ENCODE measurements at places on chromosomes 3 and 15.

DNA sequence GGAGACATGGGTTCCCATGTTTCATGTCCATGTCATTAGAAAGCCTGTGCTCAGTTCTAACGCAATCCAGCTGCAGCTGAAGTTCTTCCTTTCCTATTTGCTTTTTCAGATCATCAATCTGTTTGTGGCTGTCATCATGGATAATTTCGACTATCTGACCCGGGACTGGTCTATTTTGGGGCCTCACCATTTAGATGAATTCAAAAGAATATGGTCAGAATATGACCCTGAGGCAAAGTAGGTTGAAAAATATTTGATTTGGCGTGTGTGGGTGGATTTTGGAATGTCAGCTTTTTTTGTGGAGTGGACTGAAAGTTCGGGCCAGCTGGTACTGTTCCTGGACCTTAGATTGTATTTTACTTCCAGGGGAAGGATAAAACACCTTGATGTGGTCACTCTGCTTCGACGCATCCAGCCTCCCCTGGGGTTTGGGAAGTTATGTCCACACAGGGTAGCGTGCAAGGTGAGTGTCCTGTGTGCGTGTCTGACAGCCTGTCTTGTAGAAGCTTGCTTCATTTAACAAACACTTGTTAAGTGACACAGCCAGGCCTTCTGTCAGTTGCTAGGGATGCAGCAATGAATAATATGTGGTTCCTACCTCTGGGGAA is 69.6 kb downstream of the CHDH start:
- DNase-seq, result no peak

DNA sequence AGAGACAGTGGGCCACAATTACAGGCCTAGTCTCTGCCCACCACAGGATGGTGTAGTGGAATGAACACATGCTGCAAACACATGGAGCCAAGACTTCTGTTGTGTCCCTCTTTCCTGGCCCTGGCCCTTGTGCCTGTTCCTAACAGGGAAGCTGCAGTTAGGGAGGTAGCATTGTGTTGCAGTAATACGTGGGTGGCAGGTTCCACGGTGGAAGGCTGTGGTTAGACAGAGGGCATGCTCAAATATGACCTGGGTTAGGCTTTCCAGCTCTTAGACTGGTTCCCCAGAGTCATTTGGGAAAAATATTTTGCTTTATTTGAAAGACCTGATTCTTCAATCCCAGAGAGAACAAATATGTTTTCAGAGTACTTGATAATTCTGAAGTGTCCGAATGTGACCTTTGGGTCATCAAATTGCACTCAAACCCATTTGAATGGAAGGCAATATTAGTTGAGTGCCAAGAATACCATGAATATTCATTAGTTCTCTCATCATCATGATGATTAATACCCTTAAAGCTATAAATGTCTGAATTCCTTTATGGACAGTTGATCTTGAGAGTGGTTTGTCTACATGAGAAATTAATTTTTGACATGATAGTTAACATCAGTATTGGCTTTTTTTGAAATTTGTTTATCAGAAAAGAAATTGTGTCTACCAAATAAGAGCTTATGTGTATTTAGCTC is 28.5 kb downstream of the PLAAT1 start:
- no peak for DNase-seq

DNA sequence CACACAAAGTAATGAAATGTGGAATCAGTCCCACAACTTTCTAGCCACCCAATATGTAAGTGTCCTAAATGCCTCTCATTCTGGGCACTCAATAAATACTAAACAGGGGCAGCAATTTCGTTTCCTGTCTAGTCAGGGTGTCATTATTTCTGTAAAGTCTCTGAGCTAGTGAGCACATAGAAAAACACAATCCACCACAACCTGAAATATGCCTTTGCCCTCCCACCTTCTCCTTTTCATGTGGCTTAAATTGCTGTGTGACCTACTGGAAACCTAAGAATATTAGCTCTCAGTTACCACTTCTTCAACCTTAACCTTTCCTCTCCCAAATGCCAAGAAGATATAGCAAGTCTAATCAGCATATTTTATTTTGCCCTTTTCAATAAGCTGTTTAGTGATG is 456.3 kb upstream of the KCNMB2 start:
- DNase-seq, result no peak

DNA sequence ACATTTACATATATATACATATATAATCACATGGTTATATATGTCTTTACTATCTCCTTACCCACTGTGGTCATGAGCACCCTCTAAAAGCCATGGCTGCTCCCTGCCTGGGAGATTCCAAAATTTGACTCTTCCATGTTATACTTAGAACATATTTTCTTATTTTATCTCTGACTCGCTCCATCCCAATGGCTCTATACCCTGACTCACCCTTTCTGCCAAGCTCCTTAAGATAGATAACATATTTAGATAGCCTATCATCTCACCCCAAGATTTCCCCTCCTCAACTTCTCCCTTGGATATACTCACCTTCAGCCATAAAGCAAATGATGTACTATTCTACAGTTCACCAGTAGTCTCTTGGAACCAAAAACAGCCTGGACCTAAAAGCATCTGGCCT is 65.1 kb downstream of the CD200R1L start:
- DNase-seq, result no peak

DNA sequence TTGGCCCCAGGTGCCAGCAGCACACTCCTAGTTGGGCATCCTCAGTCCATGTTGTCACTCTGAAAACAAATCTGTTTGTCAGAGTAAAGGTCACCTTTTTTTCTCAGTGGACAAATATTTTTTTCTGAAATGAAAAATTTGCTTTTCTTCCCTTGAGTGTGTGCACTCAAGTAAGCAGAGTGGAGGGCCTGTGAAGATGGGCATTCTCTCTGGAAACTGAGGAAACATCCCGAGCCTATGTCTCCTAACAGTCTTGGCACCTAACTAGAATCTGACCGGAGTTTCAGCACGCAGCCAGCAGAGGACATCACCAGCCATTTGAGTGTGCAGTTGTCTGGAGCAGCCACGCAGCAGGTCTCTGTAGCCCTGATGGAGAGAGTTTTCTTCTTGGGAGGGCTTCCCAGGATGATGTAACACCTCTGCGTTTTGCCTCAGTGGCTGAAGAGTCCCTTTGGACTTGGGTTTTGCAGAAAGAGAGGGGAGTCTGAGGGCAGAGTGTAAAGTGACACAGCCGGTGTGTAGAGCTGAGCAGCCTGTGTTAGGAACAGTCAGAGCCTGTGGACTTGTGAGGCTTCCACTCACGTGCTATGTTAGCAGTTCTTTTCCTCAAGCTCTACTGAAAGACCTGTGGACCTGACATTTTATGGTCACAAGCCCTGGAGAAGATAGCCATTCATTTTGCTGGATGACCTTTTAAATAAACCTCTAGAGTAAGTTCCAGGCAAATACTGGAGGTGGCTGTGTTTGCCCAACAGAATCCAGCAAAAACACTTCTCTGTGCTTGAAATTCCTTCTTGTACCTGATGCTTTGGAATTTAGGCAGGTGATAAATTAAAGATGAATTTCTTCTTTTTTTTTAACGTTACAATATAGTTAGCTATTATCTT is 51.6 kb downstream of the ABHD2 start:
- DNase-seq, result no peak
